ENCODE measurements at places on chromosomes 1 and 21.

DNA sequence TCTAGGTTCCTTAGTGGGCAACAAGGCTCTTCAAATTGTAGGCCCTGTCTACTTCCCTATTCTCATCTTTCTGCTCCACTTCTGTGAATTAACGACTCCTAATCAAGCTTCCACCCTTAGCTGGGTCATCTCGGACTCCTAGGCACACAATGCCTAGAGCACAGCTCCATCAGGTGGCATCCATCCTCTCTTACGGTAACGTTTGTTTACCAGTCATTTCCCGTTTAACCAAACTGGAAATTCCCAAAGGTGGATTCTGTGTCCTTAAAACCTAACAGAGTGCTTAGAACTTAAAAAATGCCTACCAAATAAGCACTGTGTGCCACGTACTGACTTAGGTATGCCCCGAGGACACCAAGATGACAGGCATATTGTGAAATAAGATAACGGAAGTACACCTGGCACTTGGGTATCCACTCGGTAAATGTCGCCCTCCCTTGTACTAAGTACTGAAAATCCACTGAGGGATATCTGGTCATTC lies 1.5 kb downstream of the PARP1 start:
- peak; percentile 3 for DNase-seq

GRCh38 chr1:210800756-210801155 lies 333.2 kb downstream of the KCNH1 start:
- no peak for DNase-seq

GRCh38 chr1:205978676-205979075 lies 24.5 kb downstream of the RAB7B start:
- no peak for DNase-seq

DNA sequence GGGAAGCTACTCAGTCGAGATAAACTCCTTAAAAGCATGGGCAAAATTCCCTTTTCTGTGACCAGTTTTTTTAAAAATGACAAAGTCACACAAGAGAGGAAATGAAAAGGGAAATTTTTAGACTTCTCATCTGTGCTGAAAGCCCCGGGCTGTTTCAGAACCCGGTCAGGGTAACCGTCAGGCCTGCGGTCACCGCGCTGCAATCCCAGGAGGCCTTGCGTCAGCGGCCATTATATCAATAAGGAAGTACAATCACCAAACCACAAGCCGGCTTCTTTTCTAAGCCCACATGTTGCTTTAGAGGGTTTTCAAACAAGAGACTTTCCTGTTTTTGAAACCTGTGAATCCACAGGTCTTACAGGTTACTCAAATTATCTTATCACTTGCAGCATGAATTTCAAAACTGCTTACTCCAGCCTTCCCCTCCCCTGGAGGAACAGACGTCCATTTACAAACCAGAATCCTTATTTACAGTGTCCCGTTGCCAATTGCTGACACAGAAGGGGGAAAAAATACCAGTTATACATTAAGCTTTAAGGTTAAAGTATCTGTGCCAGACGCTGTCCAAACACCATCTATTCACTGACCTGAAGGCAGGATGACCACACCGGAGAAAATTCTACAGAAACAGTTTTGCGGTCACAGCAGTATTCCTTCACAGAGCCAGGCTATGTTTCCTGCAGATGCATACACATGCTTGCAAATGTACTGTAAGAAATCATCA lies 165.3 kb downstream of the TOMM20 start:
- DNase-seq: no peak

DNA sequence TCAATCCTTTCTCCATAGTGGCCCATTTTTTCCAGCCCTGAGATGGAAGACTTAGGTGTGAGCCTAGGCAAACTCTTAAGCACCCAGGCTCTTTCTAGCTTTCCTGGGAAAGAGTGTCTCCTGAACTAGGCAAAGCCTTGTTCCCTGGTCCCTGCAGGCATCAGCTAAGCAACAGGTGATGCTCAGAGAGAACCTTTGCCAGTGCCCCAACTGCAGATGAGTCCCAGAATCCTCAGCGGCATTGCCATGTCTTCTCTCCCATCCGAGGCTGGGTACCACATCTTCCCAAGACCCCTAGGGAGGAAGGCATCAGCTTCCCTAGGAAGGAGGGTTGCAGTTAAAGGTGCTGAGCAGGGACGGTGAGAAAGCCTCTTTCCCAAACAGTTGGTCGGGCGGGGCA lies 8.2 kb upstream of the VSIG8 start:
- no peak for DNase-seq

DNA sequence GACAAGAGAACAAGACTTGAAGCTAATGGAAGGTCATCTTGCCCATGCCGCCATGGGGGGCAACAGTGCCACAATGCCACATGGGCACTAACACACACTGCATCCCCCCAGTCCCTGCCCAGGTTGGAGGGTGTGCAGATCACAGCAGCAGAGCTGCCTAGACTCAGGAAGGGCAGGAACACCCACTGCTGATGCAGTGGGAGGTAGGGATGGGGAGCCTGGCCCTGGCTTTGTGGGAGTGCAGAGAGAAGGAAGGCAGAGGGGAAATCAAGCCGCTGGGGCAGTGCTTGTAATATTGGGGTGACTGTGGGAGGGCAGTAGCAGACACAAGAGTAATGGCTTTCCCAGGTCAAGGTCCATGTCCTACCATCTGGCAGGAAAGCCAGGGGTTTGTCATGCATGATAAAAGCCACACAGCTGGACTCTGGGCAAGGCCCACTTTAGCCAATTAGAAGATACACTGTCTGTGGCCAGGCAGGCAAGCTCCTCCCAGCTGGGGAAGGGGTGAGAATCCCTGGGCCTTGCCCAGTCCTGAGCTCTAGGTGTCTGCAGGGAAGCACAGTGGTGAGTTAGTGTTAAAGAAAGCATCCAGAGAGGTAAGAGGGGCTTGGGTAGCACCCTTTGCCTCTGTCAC lies 25.4 kb upstream of the MEF2D start:
- no peak for DNase-seq

DNA sequence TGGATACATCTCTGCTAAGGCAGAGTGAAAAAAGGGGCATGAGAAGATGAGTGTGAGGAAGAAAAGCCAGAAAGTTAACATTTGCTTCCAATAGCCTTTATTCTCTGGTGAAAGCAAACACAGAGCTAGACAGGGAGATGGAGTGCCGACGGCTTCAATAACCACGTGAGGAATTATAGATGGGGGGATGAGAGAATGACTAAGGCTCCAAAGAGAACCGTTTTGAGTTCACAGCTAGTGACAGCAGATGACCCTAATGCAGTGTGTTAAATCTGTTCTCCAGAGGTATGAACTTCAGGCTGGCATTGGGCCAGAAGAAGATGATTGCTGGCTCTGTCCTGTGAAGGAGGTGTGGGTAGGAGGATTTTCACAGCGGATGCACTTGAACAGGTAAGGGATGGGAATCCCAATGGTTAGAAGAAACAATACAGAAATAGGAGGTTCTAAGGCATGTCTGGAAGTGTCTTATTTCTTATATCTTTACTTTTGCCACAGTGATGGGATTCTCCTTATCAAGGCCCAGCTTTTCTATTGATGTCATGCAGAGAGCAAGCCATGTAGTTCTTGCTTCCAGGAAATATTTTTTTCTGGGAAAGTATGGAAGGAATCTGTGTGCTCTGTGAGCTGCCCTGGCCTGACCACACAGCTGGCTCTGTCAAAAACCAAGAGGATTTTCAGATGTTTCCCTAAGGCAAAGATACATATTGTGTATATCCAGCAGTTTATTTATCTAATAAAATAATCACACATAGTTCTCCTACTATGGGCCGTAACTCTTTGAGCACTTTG lies 573.8 kb downstream of the LTN1 start:
- DNase-seq: no peak

DNA sequence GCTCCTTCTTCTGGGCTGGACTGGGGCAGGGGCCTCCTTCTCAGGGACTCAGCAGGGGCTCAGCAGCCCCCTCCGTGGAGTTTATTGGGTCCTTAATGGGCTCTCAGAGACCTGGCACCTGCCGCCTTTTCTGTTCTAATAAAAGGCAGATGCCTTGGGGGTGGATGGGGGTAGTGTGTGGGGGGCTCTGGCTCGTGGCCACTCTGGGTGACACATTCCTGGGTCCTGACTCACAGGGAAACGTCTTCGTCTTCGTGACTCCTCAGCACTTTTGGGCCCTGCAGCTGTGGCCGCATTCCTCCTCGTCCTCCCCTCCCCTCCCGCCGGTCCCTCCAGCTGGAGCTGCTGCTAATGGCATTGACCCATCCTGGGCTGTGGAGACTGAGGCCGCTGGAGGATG lies 107.8 kb upstream of the WNT4 start:
- DNase-seq: no peak

DNA sequence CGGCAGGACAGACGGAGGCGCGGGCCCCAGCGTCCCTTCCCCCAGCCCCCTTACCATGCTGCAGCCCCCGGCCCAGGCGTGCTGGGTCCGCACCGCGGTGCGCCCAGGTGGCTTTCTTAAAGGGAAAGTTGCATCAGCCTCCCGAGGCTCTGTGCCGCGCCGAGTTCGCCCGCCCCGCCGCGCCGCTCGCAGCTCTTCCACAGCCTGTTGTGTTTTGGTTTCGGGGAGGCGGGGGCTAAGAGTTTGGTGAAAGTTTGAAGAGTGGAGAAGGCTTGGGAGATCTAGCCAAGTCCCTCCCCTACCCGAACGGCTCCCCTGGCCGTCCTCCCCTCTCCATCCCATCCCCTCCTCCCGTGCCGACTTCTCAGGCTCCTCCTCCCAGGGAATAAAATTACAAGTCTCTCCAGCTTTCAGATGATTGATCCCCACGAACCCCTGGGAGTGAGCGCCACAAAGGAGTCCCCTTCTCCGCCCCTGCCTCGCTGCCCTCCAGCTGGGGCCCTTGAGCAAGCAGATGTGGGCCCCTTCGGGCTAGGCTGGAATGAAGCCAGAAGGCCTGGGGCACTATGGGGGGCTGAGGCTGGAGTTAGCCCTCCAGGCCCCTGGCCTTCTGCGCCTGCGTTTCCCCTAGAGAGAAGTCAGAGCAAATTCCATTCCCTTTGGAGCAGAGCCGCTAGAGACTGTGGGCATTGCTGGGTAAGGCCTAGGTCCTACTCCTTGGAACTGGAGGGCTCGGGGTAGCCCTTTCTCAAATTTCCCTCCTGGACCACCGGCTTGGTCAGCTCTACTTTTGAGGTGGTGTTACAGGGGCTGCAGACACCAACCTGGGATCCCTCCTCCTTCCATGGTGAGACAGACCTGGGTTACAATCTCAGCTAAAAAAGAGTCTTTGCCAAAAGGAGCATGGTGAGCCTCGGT lies at the start of gene SLC6A9:
Gene SLC6A9, minus strand, starts transcription at position 211 of the 918 bp plus-strand sequence. CDS start 7,185 bp downstream, outside the sequence.
- no peak for DNase-seq

GRCh38 chr1:11787251-11787803 lies 18.4 kb downstream of the MTHFR start:
- DNase-seq: no peak

- no peak for DNase-seq
These were observed 552.5 kb upstream of the ADAMTS5 start for GRCh38 chr21:27519361-27519760.

Measured in cerebellar nuclear complex (tissue), 1 donor.